Pancreas (tissue), 10 donors: ENCODE measurements at places on chromosomes 5 and 9. TPM values are rescaled to one million over a fixed set of nuclear protein-coding genes. Genes with fewer than 3 reads are reported as not detected.

DNA sequence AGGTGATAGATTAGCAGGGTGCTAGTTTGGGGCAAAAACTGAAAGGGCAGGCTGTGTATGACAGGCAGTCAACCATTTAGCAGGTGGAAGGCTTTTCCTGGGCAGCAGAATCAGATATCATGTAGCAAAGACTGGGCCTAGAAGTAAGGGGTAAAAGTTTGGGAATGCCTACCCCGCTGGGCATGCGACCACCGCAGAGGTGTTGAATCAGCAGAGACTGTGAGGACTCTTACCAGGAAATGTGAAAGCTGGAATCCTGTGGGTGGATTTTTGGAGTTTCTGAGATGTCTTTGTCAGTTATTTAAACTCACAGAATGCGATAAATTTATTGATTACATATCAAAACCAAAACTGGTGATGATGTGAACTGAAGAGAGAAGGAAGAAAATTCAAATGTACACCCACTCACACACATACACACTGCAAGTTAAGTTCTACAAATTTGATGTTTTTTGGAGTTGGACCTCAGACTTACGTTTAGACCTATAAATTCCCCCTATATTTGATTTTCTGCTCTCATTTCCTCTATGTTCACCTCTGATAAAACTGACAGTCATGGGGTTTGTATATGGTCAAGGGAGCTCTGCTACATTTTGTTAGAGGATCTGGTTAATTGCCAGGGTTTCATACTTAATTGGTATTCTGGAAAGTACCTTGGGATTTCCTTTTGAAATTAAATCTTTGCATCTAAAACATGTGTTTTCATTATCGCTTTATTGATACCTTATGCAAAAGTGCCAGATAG lies 333.6 kb downstream of the CSNK1G3 start:
- no peak for DNase-seq

DNA sequence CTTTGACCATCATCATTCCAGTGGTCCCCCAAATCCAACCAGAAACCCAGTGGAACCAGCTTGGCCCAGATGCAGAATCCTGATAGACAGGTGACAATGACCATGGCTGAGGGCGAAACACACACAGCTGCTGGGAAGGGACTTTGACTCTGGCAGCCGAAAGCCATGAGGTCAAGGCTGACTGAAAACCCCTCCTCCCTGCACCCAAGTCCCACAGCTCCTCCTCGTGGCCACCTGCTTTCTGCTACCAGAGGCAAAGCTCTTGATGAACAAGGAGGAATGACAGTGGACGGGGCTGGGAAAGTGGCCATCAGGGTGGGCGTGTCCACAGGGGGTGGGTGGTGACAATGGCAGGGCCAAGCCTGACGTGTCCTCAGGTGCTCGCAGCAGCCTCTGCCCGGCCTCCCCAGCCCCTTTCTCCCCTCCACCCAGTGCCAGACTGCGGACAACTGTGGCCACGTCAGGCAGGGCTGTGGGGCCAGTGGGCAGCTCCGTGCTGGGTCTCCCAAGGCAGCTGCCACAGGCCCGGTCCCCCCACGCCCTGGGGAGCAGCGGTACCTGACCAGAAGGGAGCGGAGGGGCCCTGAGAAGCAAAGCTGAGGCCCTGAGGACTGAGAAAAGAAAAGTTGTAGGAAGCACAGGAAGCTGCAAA lies 30.8 kb upstream of the SARDH start:
- peak; percentile 99 for DNase-seq

- DNase-seq, result no peak
These were observed 280.2 kb upstream of the C9orf72 start for GRCh38 chr9:27853529-27853928.

DNA sequence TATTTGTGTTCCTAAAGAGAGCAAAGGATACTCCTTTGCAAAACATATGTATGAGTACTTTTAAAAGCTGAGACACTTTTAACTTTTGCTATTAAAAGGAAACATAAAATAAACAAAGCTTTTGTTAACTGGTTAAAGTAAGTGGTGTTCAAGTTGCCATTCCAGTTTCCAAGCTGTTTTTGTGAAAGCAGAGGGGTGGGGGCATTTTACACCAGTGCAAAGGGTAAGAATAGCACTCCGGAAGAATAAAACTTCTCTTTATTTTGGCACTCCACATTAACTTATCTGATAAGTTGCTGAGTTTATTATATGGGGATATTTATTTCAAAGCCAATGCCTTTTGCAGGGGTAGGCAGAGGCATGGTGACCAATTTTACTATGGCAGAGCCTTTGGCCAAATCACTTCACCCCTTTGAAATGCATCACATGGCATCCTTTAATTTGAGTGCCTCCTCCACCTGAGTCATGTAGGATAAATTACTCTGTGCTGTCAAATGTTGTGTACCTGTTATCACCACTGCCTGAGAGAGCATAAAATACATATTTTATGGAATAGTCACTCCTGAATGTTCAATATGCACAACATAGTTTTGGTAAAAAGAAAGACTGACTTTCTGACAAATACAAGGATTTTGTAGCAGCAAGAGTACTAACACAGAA lies 62.9 kb downstream of the MLLT3 start:
- no peak for DNase-seq

- DNase-seq, result no peak
These were observed 9.9 kb downstream of the RAD50 start for GRCh38 chr5:132566657-132567056.

- no peak for DNase-seq
These were observed 29.4 kb upstream of the PDCL start for GRCh38 chr9:122857815-122858214.

- peak; percentile 85 for DNase-seq
These were observed 507 bp downstream of the CTNND2 start for GRCh38 chr5:11903614-11904264.

GRCh38 chr5:72107901-72108201 lies 576 bp downstream of the MAP1B start:
- peak; percentile 50 for DNase-seq

DNA sequence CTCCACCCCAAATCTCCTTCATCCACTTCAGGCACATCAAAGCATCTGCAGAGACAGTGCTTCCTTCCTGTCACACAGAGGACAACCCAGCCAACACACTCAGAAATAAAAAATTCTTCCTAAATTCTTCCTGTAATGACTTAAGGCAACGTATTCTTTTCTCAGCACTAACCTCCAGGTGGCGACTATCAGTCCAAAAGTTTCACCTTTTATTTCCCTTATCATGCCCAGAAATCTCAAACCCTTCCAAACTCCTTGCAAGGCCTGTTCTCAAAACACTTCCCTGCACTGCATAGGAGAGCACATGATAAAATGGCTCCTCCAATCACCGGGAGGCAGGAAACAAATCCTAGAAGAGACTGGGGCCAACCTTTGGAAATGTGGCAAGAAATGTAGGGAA lies 35.1 kb downstream of the SLIT3 start:
- DNase-seq, result no peak

GRCh38 chr5:93578813-93579691 lies 2.0 kb downstream of the NR2F1-AS1 start:
- DNase-seq, result no peak

DNA sequence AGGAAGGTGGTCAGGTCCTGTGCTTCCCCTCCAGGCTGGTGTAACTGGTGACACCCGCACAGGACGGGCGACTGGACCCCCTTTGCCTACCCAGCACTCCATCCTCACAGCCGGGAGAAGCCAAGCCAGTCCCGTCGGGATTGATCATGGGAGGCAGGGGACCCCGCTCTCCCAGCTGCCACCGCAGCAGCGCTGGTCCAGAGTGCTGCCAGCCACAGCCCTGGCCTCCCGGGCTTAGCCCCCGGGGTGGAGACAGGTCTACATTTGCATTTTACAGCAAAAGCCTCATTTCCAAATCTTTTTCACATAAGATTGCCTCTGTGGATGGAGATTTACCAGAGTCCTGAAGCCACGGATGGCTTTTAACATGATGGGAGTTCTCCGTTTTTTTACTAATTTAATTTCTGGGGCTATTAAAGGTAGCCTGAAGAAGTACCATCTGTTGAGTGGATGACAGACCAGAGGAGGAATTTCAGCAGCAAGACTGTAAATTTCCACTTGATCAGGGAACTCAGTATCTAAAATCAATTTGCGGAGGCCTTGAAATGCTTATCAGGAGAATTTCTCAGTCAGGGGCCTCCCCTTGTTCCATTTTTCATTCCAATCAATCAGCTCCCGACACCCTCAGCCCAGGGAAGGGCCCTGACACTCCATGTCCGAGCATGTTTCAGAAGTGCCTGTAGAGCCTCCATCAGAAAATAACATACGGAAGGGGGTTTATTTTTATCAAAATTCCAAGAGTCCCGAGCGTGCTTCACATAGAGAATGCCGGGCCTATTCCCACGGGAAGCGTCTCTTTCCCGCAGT lies 80.6 kb downstream of the OLFM1 start:
- no peak for DNase-seq

- DNase-seq, result no peak
These were observed 19.6 kb downstream of the TJP2 start for GRCh38 chr9:69193685-69194032.

- DNase-seq, result no peak
These were observed 213.4 kb downstream of the PLK2 start for GRCh38 chr5:58246461-58246944.

DNA sequence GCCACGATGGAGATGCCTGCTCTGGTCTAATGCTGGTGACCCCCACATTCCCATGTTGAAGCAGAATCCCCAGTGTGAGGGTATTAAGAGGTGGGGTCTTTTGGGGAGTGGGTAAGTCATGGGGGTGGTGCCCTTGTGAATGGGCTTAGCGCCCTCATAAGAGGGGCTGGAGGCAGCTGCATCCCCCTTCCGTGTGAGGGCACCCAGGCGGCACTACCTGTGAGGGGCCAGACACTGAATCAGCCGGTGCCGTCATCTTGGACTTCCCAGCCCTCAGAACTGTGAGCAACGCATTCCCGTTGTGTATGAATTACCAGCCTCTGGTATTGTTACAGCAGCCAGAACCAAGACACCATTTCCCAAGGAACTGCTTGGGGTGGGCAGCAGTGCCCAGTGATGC lies 27.0 kb upstream of the RNF130 start:
- no peak for DNase-seq

DNA sequence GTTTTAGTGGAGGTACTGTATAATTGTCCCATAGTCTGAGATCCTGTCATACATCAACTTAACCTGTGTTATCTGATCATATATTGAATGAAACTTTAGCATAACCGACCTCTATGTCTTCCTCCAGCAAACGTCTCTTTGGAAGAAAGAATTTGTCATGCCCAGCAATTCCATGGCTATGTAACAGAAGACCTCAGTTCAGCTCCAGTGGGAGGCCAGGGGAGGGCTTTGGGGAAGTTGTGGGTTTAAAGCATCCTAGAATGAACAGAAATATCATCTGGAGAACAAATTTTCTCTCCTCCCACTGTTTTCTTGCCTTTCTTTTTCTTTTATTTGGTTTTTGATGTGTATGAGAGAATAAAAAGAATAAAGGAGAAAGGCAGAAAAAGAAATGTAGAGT lies 164.5 kb downstream of the GAS1 start:
- DNase-seq, result no peak

- no peak for DNase-seq
These were observed 76.6 kb downstream of the GOLM1 start for GRCh38 chr9:86022687-86023266.

GRCh38 chr5:142253938-142254337 lies 70.9 kb downstream of the SPRY4 start:
- DNase-seq, result no peak

- DNase-seq, result peak; percentile 20
These were observed 2.9 kb downstream of the SPTAN1 start for GRCh38 chr9:128555180-128555721.

DNA sequence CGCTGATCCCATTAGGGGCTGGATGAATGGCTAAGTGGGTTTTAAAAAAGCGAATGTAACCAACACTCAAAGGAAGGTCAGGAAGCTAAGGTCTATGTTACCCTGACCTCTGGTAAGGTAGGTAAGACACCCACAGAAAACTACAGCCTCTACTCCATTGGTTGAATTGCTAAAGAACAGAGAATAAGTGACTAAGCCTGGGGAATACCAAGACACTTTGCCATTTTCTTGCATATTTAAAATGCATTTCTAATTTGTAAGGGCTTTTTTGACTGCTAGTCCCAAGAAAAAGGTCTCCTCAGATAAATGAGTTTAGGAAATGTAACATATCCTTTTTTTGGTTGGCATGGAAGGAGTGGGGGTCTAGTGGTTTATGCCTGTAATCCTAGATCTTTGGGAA lies 368.7 kb downstream of the BNC2 start:
- DNase-seq, result no peak

- DNase-seq, result peak; percentile 89
These were observed 12.7 kb upstream of the TDRD7 start for GRCh38 chr9:97398999-97399758.

DNA sequence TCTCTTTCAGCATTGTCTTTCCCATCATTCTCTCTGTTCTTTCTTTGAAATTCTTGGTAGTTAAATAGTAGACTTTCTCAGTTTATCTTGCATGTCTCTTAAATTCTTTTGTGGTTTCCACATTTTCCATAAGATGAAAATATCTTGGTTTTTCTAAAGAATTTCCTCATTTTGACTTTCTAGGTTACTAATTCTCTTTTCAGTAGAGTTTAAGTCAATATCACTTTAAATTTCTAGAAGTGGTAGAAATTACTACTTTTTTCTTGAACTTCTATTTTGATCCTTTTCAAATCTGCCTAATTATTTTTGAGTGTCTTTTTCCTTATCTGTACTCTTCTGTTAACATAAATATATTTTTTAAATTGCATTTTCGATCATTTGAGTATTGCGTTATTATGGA lies 23.6 kb upstream of the LRRTM2 start:
- no peak for DNase-seq

GRCh38 chr9:92656537-92656925 lies 13.4 kb downstream of the IPPK start:
- DNase-seq, result no peak

DNA sequence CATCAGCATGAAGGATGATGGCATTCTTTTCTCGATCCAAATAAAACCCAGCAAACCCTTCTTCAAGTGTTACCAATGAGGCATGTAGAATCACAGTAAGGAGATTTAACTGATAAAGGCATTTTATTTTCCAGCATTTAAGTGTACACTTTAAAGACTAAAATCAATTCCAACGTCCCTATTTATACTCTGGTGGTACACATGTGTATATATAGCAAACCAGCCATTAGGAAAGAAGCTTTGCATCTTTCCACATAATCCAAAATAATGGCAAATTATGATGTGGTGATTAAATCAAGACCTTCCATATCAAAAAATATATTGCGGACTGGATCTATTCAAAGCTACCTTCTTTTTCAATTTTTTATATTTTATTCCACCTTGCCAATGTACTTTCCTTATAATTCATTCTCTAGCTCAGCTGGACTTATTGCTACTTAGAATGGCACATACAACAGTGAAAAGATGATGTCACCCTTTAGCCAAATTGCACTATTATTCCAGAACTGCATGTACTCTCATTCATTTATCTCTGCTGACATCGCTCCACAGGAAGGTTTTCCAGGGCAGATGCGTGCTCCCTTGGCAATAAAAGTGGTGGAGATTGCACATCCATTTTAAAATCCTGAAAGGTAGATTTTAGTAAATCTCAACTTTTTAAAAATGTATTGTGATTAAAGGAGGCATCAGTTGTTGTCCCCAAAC lies 63.3 kb upstream of the SLC30A5 start:
- DNase-seq, result no peak

The SEMA5A gene
- polyA plus RNA-seq, result 3.5 TPM

The SNX30 gene
- 2.8 TPM for polyA plus RNA-seq

The NOXA1 gene
- polyA plus RNA-seq, result 45.5 TPM

The PTGES gene
- polyA plus RNA-seq, result 1.8 TPM

The GAPVD1 gene
- 6.2 TPM for polyA plus RNA-seq

The CA9 gene
- polyA plus RNA-seq, result 9.2 TPM

The SLC46A2 gene
- polyA plus RNA-seq, result not detected

The NME5 gene
- 5.6 TPM for polyA plus RNA-seq

The FGF1 gene
- polyA plus RNA-seq, result 0.42 TPM

The TTC16 gene
- 0.04 TPM for polyA plus RNA-seq

The PDZD2 gene
- polyA plus RNA-seq, result 4.5 TPM

The NREP gene
- polyA plus RNA-seq, result 3.7 TPM

The MSH3 gene
- polyA plus RNA-seq, result 3.9 TPM

The PCDHAC2 gene
- 0.08 TPM for polyA plus RNA-seq

The GHR gene
- polyA plus RNA-seq, result 1.2 TPM

The TEX48 gene
- not detected for polyA plus RNA-seq
